Activated T-helper 1 cell treated with anti-CD3 and anti-CD28 coated beads, Interleukin-12 subunit alpha, Interleukin-12 subunit beta, Interleukin-2, Interleukin-4 antibody, amounts not matched to agents 30 ng/mL and 10 ng/mL and 1 ng/mL, durations not matched to agents 14 hours and 24 hours and 36 hours (primary cell): ENCODE measurements at places on chromosomes 12 and 14.

DNA sequence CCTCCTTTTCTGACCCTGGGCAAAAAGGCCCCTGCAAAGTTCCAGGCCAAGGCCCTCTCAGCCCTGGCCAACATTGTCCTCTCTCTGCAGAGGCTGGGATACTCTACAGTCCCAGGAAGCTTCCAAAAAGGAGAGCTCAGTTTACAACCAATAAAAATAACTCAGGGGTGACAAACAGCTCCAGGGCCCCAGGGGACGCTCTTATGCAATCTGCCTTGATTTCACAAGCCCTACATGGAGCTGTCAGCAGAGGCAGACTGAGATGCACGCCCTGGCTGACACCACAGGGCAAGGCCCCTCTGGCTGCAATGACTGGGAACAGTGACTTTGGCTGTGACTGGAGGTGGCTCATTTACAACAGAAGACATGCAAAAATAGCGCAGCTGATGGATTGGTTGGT lies 129.0 kb upstream of the MED13L start:
- no peaks in the 10 kb centered on the region for H3K36me3 ChIP-seq
- H3K4me1 ChIP-seq: no peaks in the 10 kb centered on the region

DNA sequence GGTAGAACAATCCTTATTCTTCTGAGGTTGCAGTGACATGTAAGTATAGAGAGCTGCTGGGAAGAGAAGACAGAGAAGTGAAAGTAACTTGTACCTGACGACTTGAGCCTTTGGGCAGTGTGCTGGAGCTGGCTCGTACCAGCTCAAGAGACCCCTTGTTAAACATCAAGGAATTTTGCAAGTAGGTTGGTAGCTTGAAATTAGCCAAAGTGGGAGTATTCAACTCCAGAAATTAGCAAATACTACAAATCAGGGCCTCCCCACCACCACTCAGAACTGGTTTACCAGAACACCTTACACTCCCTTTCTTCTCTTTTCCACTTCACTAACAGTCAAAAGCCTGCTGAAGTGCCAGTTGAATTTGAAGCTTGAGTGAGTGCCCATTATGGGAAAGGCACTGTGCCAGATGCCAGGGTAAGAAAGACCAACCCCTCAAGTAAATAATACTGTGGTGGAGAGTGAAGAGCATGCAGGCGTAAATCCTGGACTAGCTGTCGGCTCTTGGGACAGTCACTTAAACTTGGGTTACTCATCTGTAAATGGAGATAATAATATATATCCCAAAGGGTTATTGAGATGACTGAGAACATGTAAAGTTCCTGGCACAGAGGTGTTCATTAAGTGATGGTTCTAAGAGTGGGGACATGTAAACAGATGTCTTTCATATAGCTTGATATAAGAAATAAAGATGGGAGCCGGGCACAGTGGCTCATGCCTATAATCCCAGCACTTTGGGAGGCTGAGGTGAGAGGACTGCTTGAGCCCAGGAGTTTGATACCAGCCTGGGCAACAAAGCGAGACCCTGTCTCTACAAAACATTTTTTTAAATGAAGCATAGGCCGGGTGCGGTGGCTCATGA lies 27.0 kb upstream of the EID3 start:
- peaks cover 4% of the 10 kb centered on the region for H3K27me3 ChIP-seq
- peaks cover 3% of the 10 kb centered on the region for H3K36me3 ChIP-seq
- peak overlapping the region; percentile 43 for H3K4me3 ChIP-seq
- H3K27ac ChIP-seq: no peak overlapping the region
- H3K4me1 ChIP-seq: peaks cover 16% of the 10 kb centered on the region
- no peak for DNase-seq

DNA sequence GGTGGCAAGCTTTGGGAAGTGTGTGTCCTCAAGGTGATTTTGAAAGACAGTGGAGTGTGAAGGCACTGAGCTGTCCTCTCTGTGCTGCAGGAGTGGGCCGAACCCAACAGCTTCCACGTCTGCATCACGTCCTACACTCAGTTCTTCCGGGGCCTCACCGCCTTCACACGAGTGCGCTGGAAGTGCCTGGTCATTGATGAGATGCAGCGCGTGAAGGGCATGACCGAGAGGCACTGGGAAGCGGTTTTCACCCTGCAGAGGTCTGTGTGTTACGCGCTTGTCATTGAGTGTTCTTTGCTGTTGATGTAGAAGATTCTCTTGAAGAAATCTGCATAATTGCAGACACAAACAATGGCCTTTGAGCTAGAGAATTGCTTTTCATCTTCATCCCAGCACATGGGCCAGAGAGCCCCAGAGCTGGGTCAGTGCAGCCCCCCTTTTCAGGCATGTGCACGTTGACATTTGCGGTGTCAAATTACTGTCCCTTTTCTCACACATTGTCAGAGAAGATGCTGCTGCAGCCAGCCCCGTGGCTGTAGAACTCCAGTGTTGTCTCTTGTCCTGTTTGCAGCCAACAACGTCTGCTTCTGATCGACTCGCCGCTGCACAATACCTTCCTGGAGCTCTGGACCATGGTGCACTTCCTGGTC lies 63.3 kb downstream of the EP400 start:
- peaks cover 41% of the 10 kb centered on the region for H3K36me3 ChIP-seq
- H3K4me3 ChIP-seq: no peak overlapping the region
- H3K27me3 ChIP-seq: no peaks in the 10 kb centered on the region
- no peaks in the 10 kb centered on the region for H3K4me1 ChIP-seq

DNA sequence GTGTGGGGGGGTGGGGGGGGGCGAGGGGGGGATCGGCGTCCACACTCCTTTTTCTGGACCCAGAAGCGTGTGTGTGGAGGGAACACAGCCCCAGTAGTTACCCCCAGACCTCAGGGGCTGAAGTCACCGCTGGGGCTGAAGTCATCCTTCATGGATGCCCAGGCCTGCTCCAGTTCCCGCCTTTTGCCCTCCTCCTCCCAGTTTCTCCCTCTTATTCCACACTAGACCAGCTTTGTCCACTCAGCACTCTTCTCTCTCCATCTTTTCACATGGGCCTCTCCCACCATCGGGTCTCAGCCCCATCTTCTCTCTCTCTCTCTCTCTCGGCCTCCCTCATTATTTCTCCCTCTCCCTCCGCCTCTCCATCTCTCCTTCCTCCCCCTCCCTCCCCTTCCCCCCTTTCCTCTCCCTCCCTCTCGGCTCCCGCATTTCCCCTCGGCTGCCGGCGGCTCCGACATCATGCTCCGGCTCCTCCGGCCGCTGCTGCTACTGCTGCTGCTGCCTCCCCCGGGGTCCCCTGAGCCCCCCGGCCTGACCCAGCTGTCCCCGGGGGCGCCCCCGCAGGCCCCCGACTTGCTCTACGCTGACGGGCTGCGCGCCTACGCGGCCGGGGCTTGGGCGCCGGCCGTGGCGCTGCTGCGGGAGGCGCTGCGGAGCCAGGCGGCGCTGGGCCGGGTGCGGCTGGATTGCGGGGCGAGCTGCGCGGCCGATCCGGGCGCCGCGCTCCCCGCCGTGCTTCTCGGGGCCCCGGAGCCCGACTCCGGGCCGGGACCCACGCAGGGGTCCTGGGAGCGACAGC lies at the start of gene P3H3:
TSS of gene P3H3 (plus strand) at position 426 of the 799 bp plus-strand sequence. CDS start at position 460, 34 bp downstream.
- peak within 1 kb of the TSS; percentile 90 for H3K4me3 ChIP-seq
- DNase-seq: no peak
- H3K36me3 ChIP-seq: no peaks in the 10 kb centered on the region
- H3K27me3 ChIP-seq: peaks cover 48% of the 10 kb centered on the region

- H3K4me3 ChIP-seq: no peak within 1 kb of the TSS
- no peaks in the 10 kb centered on the region for H3K36me3 ChIP-seq
- H3K27ac ChIP-seq: no peak within 1 kb of the TSS
- DNase-seq: no peak
- H3K27me3 ChIP-seq: peaks cover 31% of the 10 kb centered on the region
Observed at GRCh38 chr14:21057803-21058675, at the start of gene RNASE8. Gene RNASE8 (plus strand): TSS chr14:21057822. CDS start chr14:21057893, 71 bp downstream.

DNA sequence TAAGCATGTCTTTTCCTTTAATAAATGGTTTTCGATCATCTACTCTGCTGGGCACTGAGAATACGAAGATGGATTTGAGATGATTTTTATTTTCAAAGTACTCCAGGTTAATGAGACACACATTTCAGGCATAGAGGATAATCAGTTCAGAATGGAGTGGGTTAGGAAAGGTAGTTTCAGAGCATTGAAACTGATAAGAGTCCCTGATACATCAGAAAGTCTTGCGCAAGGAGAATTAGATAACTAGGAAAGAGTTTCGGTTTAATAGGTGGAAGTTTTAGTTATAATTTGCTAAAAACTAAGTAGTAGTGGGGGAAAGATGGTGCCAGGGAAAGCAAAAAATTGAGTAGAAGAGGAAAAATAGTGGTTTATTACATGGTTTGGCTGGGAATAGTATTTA lies 50.1 kb downstream of the ZDHHC17 start:
- H3K4me3 ChIP-seq: no peak overlapping the region
- no peak overlapping the region for H3K27ac ChIP-seq
- DNase-seq: no peak
- H3K4me1 ChIP-seq: no peaks in the 10 kb centered on the region
- H3K27me3 ChIP-seq: no peaks in the 10 kb centered on the region
- peaks cover 5% of the 10 kb centered on the region for H3K36me3 ChIP-seq

- H3K27me3 ChIP-seq: no peaks in the 10 kb centered on the region
- no peaks in the 10 kb centered on the region for H3K4me1 ChIP-seq
- H3K36me3 ChIP-seq: peaks cover 66% of the 10 kb centered on the region
- no peak for DNase-seq
- H3K27ac ChIP-seq: no peak overlapping the region
Observed at GRCh38 chr12:133106253-133106652, 23.8 kb downstream of the ZNF891 start.

- no peaks in the 10 kb centered on the region for H3K36me3 ChIP-seq
- DNase-seq: no peak
- no peak overlapping the region for H3K27ac ChIP-seq
- H3K27me3 ChIP-seq: no peaks in the 10 kb centered on the region
- H3K4me3 ChIP-seq: no peak overlapping the region
- H3K4me1 ChIP-seq: no peaks in the 10 kb centered on the region
Observed at GRCh38 chr12:28955931-28956330, 193.1 kb upstream of the FAR2 start.

DNA sequence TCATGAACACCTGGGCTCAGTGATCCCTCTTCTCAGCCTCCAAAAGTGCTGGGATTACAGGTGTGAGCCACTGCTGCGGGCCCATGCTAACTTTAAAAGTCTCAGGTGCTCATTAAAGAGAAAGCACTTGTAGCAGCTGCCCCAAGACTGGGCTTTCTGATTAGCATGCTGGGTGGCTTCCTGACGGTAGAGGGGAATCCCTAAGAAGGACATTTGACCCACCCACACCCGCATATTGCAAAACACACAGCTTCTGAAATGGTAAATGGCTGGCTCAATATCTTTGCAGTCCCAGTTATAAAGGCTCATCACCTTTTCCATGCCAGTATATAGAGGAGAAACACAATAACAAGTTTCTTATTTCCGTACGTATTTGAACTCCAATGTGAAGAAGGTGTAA lies 19.3 kb upstream of the BICD1 start:
- H3K27me3 ChIP-seq: peaks cover 3% of the 10 kb centered on the region
- no peak overlapping the region for H3K27ac ChIP-seq
- no peaks in the 10 kb centered on the region for H3K4me1 ChIP-seq
- H3K36me3 ChIP-seq: no peaks in the 10 kb centered on the region
- DNase-seq: no peak
- H3K4me3 ChIP-seq: no peak overlapping the region

DNA sequence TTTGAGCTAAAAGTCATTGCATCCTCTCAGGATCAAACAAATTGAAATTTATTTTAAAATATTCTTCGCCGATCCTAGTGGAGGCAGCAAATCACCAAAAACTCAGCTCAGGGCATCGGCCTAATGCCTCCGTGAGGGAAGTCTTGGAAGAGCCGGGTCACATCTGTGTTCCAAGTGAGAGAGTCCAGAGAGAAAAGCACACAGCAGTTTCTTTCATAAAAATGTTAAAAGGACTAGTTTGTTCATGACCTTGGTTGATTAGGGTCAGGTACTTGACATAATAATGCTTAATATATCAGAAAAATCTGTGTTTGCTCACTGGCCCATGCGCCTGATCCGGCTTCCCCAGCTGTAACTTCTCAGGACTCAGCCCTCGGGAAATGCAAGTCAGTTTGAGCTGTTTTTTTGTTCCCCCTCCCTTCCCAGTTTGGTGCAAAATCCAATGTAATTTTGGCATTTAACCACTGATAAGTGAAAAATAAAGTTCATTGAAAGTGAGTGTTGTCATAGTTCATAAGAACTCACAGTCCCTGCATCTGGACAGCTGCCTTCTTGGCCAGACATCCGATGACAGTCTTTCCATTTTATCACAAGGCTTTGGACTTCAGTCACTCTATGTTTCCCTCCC lies 161.7 kb downstream of the CAND1 start:
- no peak for DNase-seq
- H3K27ac ChIP-seq: no peak overlapping the region
- no peak overlapping the region for H3K4me3 ChIP-seq
- H3K36me3 ChIP-seq: no peaks in the 10 kb centered on the region
- H3K27me3 ChIP-seq: peaks cover 1% of the 10 kb centered on the region

- peak; percentile 47 for DNase-seq
- peaks cover 66% of the 10 kb centered on the region for H3K4me1 ChIP-seq
- H3K36me3 ChIP-seq: peaks cover 6% of the 10 kb centered on the region
- H3K27me3 ChIP-seq: peaks cover under 1% of the 10 kb centered on the region
- peak overlapping the region; percentile 73 for H3K4me3 ChIP-seq
- peak overlapping the region; percentile 77 for H3K27ac ChIP-seq
Observed at GRCh38 chr12:131603939-131604795, 106.7 kb upstream of the SFSWAP start.

DNA sequence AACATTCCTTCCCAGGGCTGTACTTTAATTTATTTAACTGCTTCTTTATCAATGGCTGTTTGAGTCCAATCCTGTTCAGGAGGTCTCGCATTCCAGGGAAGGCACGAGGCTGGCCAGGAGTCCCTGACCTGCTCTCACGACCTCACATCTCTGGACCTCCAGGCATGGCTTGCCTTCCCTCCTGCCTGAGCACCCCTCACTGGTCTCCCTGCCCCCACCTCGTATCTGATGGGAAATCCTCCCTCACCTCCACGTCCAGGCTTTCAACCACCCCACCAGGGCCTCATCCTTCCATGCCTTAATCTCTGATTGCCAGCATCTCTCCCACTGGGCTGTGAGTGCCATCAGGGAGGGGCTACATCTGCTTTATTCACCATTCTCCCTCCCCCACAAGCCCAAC lies 29.0 kb downstream of the PRKAB1 start:
- no peak overlapping the region for H3K4me3 ChIP-seq
- no peaks in the 10 kb centered on the region for H3K4me1 ChIP-seq
- no peak overlapping the region for H3K27ac ChIP-seq
- peaks cover 10% of the 10 kb centered on the region for H3K36me3 ChIP-seq
- no peaks in the 10 kb centered on the region for H3K27me3 ChIP-seq

DNA sequence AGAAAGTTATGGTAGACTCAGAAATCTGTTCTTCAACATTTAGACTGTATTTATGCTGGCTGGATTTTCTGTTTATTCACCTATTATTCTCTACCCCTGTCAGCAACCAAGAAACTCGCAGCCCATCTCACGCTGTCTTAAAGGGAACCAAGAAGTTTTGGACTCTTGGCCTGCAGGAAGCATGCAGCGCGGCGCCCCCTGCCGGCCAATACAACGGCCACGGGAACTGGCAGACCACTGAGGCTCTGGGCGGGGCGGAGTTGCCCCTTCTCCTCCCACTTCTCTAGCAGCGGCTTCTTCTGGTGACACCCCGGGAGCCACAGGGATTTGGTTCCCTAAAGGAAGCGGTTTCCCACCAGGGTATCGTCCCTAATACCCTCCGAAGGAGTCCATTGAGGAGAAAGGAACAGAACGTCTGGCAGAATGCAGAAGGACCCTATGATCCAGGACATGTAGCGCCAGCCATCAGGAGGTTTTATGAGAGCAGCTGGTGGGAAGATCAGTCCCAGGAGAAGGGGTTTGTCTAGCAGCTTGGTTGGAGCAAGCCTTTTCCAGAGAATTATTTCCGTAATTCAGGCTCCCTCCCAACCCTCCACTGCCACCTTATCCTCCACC lies 21.0 kb upstream of the RNASE2 start:
- no peaks in the 10 kb centered on the region for H3K4me1 ChIP-seq
- no peak overlapping the region for H3K4me3 ChIP-seq
- H3K27me3 ChIP-seq: no peaks in the 10 kb centered on the region
- H3K36me3 ChIP-seq: no peaks in the 10 kb centered on the region
- no peak for DNase-seq
